ENCODE measurements at places on chromosomes 2 and 18.

DNA sequence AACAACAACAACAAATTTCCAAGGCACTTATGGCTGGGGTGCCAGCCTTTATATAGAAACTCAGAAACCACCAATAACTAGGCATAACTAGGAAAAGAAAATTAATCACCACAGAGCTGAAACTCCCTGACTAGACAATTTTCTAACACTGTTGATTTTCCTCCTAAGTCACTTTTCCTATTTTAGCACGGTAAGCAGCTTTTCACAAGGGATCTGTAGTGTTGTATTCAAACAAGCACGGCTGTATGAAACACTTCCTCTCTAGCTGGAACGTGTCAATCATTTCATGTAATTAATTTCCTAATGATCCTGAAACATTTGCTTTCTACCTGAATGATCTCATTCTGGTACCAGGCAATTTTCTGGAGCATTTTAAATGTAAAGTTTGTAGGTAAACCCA lies 645.0 kb downstream of the IRS1 start:
- DNase-seq: no peak

DNA sequence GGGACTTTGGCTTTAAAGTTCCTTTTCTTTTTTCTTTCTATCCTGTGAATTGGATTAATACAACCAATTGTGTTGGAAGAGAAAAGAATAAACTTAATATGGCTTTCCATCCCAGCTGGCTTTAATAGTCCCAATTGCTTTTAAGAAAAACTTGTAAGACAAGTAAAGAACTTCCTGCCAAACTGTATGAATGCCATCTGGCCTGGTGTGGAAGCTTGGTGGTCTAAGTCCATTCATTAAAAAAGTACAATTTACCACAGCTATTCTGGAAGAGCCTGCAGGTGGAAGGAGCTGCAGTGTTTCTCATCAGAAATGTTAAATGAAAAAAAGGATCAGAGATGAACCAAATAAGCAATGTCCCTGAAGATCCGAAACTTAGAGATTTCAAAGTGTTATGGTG lies 103.9 kb downstream of the KLHL14 start:
- no peak for DNase-seq

DNA sequence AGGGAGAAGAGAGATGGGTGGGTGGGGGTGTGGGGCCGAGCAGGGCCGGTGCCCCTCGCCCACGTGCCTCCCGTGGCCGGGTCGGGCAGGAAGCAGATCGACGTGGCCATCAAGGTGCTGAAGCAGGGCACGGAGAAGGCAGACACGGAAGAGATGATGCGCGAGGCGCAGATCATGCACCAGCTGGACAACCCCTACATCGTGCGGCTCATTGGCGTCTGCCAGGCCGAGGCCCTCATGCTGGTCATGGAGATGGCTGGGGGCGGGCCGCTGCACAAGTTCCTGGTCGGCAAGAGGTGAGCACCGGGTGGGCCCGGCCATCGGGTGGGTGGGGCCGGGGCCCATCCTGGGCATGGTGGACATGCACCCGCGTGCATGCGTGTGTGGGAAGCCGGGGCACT lies 21.8 kb downstream of the ZAP70 start:
- DNase-seq: no peak

DNA sequence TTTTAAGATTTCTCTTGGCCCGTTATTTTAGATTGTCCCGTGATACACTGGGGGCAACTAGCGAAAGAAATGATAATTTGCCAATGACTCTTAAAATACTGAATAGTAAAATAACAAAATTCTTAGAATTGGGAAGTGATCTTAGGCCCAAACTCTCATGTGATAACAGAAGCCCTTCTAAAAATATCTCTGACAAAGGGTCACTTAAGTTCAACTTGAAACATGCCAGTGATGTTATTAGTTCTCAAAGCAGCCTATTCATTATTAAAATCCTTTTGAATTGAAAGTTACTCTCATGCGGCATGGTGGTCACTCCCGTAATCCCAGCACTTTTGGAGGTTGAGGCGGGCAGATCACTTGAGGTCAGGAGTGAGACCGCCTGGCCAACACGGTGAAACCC lies 920.9 kb downstream of the NRXN1 start:
- no peak for DNase-seq

- no peak for DNase-seq
Observed at GRCh38 chr2:62443886-62444285, 62.1 kb downstream of the TMEM17 start.

GRCh38 chr2:230809677-230810251 lies 55.0 kb upstream of the ITM2C start:
- DNase-seq: no peak

DNA sequence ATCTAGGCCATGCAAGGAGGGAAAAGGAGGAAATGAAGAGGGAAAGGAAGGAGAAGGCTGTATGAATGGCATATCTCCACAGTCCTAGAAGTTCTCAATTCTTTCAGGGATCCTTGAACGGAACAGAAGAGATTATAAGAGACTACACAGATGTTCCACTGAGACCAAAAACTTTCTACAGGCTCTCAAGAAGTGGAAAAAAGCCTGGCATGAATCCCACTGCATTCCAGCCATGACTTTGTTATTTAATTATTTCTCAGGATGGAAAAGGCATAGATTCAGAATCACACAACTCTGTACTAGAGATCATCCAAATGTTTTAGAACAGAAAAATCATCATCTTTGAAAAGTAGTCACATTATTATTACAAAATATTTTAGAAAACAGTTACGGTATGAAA lies 131.7 kb upstream of the CDH20 start:
- no peak for DNase-seq

DNA sequence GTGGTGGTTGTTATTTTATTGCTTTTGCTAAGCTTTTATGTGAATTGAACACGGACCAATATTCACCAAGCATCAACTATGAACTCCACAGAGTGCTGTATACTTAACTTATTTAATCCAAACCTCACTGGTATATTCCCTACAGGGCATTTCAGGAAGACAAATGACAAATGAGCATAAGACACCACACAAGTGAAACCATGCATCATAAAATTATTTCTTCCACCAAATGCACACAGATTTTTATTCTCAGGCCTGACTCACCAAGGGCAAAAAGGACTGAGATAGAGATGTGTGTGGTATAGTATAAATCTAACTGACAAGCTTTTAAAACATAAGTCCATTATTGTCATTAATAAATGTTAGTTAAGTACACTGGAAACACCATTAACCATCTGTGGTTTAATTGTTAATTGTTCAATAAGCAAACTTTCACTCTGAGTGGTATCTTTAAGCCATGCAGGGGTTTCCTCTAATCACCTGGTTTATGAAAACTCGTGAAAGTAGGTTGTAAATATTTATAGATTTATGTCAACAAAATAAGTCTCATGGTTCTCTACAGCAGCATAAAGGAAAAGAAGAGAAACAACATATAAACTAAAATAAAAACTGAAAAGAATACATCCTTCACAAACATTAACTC lies 77.6 kb upstream of the CRIM1 start:
- DNase-seq: no peak

DNA sequence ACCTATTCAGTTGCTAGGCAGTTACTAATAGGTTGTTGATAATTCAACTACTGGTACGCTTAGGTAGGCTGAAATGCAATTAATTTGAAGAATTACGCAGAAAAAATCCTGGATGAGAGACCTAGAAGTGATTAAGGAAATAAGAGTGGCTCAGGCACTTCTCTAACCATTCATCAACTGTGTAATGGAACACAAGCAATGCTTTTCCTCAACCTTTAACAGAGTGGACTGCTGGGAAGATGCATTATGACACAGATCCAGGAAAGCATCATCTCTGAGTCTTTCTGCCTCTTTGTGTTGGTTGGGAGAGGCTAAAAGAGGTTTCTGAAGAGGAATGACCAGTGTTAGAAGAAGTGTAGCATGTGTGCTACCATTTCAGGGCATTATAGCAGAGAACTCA lies 992.2 kb downstream of the TSN start:
- DNase-seq: no peak

GRCh38 chr2:5195636-5196035 lies 496.5 kb upstream of the SOX11 start:
- no peak for DNase-seq

DNA sequence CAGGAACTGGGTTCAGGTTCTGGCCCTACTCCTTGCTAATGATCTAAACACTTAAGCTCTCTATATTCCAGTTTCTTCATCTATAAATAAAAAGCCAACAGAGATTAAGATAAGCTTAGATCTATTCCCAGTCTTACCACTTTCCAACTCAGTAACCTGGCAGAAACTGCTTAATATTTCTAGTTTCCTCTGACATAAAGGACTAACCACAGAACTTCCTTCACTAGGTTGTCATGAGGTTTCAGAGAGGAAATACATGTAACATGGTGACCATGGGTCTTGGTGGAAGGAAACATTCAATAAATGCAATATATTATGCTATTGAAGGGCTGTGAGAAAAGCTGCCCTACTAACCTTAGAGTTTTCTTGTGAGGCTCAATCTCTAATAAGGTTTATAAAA lies 114.4 kb upstream of the PDE1A start:
- DNase-seq: no peak

- no peak for DNase-seq
Observed at GRCh38 chr2:169771612-169772011, 27.1 kb upstream of the SSB start.

DNA sequence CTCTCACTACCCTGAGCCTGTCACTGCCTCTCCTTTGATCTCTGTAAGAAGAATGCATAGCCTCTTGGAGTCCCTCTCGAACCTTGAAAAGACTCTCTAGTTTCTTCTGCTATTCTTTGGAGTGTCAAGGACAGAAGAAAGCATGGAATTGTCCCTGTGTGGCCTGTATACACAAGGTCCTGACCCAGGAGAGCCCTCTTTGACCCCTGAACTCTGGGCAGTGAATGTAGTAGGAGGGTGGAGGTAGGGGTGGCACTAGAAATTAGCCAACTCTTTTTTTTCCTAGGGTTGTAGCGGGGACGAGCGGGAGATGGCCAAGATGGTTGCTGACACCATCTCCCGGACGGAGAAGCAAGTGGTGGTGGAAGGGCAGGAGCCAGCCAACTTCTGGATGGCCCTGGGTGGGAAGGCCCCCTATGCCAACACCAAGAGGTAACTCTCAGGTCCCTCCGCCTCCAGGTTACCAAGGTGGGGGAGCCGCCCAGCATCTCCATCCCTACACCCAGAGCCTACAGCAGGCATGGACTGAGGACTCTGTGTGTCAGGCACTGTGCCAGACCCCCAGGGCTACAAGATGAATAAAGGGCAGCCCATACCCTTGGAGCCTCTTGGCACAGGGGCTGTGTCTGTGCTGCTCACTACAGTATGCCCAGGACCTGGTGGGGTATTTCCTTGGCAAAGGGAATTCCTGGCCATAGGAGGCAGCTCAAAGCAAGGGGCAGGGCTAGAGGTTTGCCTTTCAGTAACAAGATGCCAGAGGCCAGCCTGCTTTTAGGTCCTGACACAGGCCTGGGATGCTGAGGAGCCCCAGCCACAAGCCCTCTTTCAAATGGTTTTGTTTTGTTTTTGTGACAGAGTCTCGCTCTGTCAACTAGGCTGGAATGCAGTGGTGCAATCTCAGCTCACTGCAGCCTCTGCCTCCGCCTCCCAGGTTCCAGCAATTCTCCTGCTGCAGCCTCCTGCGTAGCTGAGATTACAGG lies 16.4 kb downstream of the VIL1 start:
- DNase-seq: no peak

GRCh38 chr2:86081724-86082123 lies 24.0 kb downstream of the POLR1A start:
- DNase-seq: no peak
